Thymus (tissue), 14 donors: ENCODE measurements at places on chromosomes 13 and 19. TPM values are rescaled to one million over a fixed set of nuclear protein-coding genes. Genes with fewer than 3 reads are reported as not detected.

GRCh38 chr19:16590876-16591802, 18.9 kb upstream of the SLC35E1 start:
- no peak for DNase-seq
- H3K36me3 ChIP-seq, result peaks cover 3% of the 10 kb centered on the region
- no peak overlapping the region for H3K27ac ChIP-seq

DNA sequence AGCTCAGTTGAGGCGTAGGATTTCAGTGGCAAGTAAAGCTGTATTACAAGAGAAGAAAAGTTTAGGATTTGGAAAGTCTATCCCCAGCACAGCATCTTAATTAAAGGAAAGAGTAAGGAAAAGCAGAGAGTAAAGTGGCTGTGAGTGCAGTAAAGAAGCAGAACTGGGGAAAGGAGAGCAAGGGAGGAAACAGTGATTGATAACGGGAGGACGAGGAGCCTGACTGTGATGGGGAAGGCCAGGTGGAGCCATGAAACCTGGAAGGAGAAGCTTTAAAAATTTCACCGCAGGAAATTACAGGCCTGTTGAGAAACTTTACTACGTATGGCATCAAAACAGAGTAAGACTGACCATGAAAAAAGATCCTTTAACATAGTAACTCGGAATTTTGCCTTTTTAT, 175.6 kb downstream of the SHISA2 start:
- H3K4me1 ChIP-seq, result peaks cover 9% of the 10 kb centered on the region
- H3K4me3 ChIP-seq, result no peak overlapping the region
- peak overlapping the region; percentile 88 for H3K27ac ChIP-seq
- H3K36me3 ChIP-seq, result no peaks in the 10 kb centered on the region
- H3K27me3 ChIP-seq, result no peaks in the 10 kb centered on the region

DNA sequence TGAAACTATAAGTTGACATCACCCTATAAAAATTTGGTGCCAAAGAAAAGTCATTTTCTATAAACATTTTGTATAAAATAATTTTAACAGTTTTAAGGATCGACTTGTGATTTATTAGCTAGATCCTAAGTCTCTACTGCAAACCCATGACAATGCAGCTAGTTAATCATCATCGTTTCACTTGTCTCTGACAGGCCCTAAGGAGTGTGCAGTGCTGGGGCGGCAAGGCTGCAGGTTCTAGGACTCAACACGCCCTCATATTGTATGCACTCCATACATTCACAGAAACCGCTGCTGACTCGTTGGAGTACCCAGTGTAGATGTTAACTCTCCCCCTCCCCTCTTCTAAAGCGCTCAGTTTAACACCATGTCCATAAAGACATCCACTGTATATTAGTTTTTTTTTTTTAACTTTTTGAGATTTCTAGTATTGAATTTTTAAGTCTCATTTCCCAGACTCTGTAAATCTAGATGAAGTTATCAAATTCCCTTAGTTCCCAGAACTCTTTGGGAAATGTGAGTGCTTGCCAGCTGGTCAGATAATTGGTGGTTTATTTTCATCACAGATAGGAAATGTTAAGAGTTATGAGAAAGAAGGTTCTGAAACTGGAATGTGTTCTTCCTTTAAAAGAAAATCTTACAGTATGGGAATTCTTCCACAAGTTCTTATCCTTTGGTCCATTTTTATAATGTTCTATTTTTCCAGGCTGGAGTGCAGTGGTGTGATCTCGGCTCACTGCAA, 162.8 kb upstream of the RNF113B start:
- H3K4me3 ChIP-seq, result no peak overlapping the region
- H3K27ac ChIP-seq, result no peak overlapping the region
- DNase-seq, result no peak
- H3K36me3 ChIP-seq, result no peaks in the 10 kb centered on the region
- H3K4me1 ChIP-seq, result no peaks in the 10 kb centered on the region

DNA sequence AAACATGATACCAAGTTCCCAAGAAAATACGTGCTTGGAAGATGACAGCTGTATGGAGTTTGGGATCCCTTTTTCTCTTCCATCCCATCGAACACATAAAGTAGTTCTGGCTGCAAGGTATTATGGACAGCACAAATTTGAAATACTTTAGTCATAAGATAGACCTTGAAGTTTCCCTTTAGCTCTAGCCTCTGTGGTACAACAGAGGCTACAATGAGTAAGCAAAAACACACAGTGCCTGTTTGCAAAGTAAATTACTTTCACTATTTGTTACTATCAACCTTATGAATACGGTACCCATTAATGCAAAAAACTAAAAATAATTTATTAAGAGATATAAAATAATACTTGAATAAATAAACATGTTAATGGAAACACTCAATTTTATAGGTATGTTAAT, 21.0 kb upstream of the LRCH1 start:
- DNase-seq, result no peak
- H3K27me3 ChIP-seq, result no peaks in the 10 kb centered on the region
- no peaks in the 10 kb centered on the region for H3K36me3 ChIP-seq

DNA sequence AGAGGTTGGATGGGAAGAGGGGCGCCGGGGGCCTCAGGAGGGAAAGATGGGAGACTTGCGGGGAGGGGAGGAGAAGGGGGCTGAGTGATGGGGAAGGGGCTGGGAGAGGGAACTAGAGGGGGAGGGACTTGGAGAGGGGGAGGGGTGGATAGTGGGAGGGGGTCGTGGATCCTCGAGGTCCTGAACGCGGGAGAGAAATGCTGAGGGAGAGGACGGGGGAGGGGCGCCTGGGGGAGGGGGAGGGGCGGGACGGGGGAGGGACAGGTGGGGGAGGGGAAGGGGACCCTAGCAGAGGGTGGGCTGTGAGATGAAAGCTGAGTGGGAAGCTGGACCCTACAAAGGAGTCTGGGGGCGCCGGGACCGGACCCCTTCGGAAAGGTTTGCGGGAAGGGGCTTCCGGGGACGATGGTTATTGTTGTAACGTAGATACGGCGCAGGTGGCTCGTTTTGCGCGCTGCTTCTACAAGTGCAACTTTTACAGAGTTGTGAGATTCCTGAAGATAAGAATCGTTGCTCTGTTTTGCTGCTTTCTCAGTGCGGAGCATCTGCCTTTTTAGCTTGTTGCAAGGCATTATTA, 418 bp downstream of the ZNF444 start:
- peak overlapping the region; percentile 97 for H3K27ac ChIP-seq
- H3K4me3 ChIP-seq, result peak overlapping the region; percentile 68
- peak; percentile 71 for DNase-seq
- peaks cover 4% of the 10 kb centered on the region for H3K36me3 ChIP-seq
- peaks cover 36% of the 10 kb centered on the region for H3K4me1 ChIP-seq

Gene CBY2
- total RNA-seq, result 0.05 TPM
